AG09309 (cell line): ENCODE measurements at places on chromosomes 4 and X.
A peak's percentile ranks its signal among the peaks of the same experiment; 100 is the strongest.

GRCh38 chr4:23897564-23898109 lies 7.8 kb upstream of the PPARGC1A start:
- DNase-seq: no peak

DNA sequence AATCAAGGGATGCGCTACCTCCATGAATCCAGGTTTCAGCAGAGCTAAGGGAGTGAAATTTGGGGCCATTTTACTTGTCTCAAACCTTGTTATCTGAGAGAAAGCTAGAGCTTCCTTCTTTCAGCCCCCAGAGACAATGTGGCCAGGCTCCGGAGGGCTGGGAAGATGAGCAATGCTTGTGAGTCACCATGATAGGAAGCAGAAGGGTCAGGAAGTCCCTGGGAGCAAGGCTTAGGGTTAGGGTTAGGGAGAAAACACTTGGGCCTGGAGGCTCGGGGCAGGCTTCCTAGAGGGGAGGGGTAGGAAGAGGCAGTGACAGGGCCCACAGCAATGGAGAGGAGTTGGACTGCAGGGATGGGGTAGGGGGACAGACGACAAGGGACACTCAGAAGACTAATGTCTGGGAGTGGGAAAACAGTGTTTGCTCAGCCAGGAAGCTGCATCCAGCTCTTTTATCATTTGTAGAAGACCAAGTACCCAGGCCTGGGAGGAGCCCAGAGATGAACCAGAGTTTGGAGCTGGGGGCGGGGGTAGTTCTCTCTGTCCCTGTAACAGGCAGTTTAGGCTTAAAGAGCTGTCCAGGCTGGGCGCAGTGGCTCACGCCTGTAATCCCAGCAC lies 16.4 kb upstream of the PORCN start:
- no peak for DNase-seq

- DNase-seq: no peak
These were observed 2.8 kb downstream of the AWAT2 start for GRCh38 chrX:70046978-70047377.

DNA sequence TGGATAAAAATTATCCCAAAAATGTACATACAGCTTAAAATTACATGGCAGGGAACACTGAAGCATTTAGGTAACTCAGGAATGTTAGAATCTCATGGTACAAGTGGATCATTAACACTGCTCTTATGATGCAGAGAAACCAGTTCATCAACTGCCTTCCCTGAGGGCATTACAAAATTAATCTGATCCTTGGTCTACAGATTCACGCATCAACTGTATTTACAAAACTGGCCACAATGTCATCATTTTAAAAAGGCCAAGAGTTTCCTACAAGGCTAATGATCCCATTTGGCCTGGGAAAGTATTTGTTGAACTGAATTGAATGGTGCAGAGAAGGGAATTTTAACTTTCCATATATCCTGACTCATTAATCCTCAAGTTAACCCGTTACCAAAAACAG lies 84.6 kb downstream of the TSPAN5 start:
- DNase-seq: no peak

- DNase-seq: no peak
These were observed 56.8 kb downstream of the HMGB2 start for GRCh38 chr4:173277340-173277739.

DNA sequence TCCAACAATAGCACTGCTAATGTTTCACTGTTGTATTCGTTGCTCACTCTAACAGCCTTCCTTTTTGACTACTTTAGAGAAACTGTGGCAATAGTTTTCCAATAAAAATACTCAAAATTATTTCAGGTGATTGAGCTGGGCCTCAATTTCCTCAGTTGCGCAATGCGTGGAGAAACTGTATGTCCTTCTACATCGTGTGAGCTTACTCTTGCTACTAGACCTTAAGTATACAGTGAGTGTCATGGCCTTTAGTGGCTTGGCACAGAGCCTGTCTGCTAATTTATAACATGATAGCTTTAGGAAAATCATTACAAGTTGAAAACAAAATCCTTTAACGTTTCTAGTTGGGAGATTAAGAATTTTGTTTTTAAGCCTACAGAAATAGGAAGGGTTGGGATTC lies 114.5 kb downstream of the COL4A6 start:
- no peak for DNase-seq

- no peak for DNase-seq
These were observed 254.4 kb downstream of the NPFFR2 start for GRCh38 chr4:72286185-72286584.

GRCh38 chr4:70619288-70619687 lies 9.3 kb upstream of the ENAM start:
- no peak for DNase-seq

GRCh38 chrX:123648028-123648810 lies 84.6 kb downstream of the THOC2 start:
- DNase-seq: no peak

- DNase-seq: no peak
These were observed 124.7 kb downstream of the CAMK2D start for GRCh38 chr4:113636877-113637276.

- DNase-seq: no peak
These were observed 163.6 kb downstream of the FBXO8 start for GRCh38 chr4:174119830-174120229.

GRCh38 chr4:107991945-107992630 lies 2.4 kb downstream of the HADH start:
- DNase-seq: peak; percentile 38

DNA sequence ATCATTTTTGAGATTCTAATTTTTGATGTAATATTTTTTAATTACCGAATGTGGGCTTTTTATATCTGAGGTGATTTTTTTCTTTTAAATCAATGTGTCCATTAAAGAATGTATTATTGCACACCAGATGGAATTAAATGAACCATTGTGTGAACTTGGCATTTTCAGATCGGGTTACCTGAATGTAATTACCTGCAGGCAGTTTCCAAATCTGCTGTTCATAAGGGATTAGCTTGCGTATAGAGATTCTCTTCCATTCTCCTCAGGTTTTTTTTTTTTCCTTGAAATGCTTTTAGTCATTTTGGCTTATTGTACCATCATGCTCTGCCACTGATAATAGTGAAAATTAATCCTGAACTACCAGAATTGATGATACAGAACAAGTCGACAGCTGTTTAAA lies 511.5 kb upstream of the ATOH1 start:
- DNase-seq: no peak

DNA sequence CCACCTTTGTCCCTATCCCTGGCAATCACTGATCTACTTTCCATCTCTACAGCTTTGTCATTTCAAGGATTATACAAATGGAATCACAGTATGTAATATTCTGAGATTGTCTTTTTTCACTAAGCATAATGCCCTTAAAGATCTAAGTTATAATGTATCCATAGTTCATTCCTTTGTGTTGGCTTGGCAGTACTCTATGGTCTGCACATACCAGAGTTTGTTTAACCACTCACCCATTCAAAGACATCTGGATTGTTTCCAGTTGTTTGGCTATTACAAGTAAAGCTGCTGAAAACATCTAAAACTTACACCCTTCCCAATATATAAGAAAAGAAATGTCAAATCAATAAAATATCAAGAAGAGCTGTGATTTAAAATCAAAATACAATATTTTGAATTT lies 26.0 kb upstream of the AWAT1 start:
- no peak for DNase-seq

DNA sequence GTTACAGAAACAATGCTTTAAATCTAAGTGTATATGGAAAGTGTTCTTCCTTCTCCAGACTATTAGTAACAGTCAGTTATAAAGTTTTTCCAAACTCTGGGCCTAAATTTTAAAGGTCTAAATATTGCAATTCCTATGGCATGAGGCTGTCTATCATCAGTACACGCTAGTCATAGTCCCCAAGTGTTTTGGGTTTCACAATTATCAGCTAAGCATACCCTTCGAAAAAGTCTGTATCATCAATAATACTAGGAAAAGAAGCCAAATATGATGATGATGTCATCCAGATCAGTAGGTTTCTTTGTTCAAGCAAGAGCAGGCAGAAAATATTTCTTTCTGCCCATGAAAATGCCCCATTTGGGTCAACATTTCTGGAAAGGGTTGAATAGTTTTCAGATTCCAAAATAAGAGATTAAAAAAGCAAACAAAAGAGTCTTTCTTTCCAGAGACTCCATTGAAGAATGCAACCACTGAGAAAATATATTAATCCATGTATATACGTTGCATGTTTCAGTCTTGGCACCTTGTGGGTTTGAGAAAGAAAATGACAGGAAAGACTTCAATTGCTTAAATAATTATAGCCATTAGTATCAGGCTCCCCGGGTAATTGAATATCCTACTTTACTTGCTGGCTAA lies 173.8 kb downstream of the CAMK2D start:
- DNase-seq: no peak

DNA sequence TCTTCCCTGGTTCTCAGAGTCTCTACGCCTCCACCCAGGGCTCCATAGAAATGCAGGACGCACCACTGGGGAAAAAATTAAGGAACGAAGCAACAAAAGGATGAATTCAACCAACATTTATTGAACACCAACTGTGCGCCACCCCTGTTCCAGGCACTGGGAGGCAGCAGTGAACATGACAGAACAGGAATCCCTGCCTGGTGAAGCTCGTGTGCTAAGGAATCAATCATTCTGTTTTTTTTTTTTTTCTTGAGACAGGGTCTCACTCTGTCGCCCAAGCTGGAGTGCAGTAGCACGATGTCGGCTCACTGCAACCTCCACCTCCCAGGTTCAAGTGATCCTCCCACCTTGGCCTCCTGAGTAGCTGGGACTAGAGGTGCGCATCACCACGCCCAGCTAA lies 1.9 kb upstream of the FTSJ1 start:
- no peak for DNase-seq

DNA sequence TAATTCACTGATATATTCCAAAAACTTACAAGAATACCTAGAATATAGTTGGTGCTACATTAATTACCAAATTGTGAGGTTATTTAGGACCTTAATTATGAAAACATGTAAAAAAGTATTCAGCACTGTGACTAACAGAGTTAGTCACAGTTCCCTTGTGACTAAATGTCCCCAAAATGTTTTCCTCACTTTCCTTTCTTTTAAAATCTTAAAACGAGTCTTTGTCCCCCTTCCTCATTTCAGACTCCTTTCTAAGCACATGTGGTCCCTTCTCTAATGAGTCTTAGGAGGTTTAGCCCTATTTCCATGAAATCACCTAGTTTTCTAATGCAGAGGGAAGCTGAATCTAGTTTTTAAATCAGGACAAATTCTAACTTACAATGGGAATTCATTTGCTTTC lies 175.0 kb downstream of the PPP3CA start:
- DNase-seq: no peak
